ENCODE measurements at places on chromosomes 2 and 18. TPM values are rescaled to one million over a fixed set of nuclear protein-coding genes. Genes with fewer than 3 reads are reported as not detected.

The GKN2 gene
- polyA plus RNA-seq = 1.1 TPM

The ZFP36L2 gene
- polyA plus RNA-seq = 107 TPM

The GDF7 gene
- polyA plus RNA-seq = 0.23 TPM

The MYCN gene
- polyA plus RNA-seq = 22.2 TPM

The BOLL gene
- polyA plus RNA-seq = not detected

The KANSL1L gene
- 49.4 TPM for polyA plus RNA-seq

The SNTG2 gene
- polyA plus RNA-seq = 0.24 TPM

The MLPH gene
- 2.3 TPM for polyA plus RNA-seq

The CXCR2 gene
- polyA plus RNA-seq = 0.29 TPM

The SPDYA gene
- polyA plus RNA-seq = 2.8 TPM

The HOXD9 gene
- 1.3 TPM for polyA plus RNA-seq

The ERFE gene
- polyA plus RNA-seq = 0.28 TPM

The HAAO gene
- polyA plus RNA-seq = 32.3 TPM

The ATAD2B gene
- polyA plus RNA-seq = 25.8 TPM

The HRH4 gene
- polyA plus RNA-seq = 0.07 TPM

The CD8A gene
- 0.66 TPM for polyA plus RNA-seq

The GCG gene
- polyA plus RNA-seq = 0.15 TPM

The HOXD11 gene
- polyA plus RNA-seq = 0.25 TPM

The HMSD gene
- polyA plus RNA-seq = 1.3 TPM

The GALNT3 gene
- 29.6 TPM for polyA plus RNA-seq

The SKOR2 gene
- not detected for polyA plus RNA-seq

The TDRD15 gene
- polyA plus RNA-seq = not detected

The CIB4 gene
- polyA plus RNA-seq = 1.8 TPM

The LAMA1 gene
- polyA plus RNA-seq = 22.9 TPM

The IRS1 gene
- 34.1 TPM for polyA plus RNA-seq

The NEURL3 gene
- 0.37 TPM for polyA plus RNA-seq

The NDUFAF7 gene
- 31.9 TPM for polyA plus RNA-seq

The NPPC gene
- not detected for polyA plus RNA-seq

The ANO7 gene
- polyA plus RNA-seq = 2.0 TPM

The ALPP gene
- 0.18 TPM for polyA plus RNA-seq

The CHST10 gene
- 28.0 TPM for polyA plus RNA-seq

The B3GNT7 gene
- polyA plus RNA-seq = 2.7 TPM

The STPG4 gene
- 0.54 TPM for polyA plus RNA-seq

The FKBP1B gene
- polyA plus RNA-seq = 15.6 TPM

The TANC1 gene
- polyA plus RNA-seq = 52.2 TPM

The CPS1 gene
- polyA plus RNA-seq = 6.8 TPM

The G6PC2 gene
- polyA plus RNA-seq = not detected

The SATB2 gene
- polyA plus RNA-seq = 2.9 TPM

The ANXA4 gene
- polyA plus RNA-seq = 86.8 TPM

The POTEF gene
- 0.17 TPM for polyA plus RNA-seq

The STEAP3 gene
- polyA plus RNA-seq = 1.7 TPM

Data from left lung (tissue), 14 donors.